ENCODE measurements at places on chromosomes 3 and 15.
A peak's percentile ranks its signal among the peaks of the same experiment; 100 is the strongest.

DNA sequence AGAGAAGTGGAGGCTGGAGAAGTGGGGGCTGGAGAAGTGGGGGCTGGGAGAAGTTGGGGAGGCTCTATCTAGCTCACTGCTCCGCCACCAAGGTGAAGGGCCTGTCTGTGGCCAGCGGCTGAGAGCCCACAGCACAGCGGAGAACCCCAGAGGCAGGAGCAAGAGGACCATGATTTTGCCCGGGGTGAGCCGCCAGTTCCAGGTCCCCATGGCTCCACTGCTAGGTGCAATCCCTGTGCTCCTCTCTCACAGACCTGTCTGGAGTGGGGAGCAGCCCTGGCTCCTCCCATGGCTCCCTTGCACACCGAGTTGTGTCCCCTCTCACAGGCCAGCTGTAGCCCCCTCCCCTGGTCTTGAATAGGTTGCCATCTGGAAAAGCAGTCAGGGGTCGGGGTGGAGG is 4.7 kb upstream of the NRROS start:
- no peak overlapping the region for H3K4me3 ChIP-seq
- H3K4me1 ChIP-seq: peaks cover 56% of the 10 kb centered on the region
- H3K27ac ChIP-seq: no peak overlapping the region
- H3K27me3 ChIP-seq: no peaks in the 10 kb centered on the region

DNA sequence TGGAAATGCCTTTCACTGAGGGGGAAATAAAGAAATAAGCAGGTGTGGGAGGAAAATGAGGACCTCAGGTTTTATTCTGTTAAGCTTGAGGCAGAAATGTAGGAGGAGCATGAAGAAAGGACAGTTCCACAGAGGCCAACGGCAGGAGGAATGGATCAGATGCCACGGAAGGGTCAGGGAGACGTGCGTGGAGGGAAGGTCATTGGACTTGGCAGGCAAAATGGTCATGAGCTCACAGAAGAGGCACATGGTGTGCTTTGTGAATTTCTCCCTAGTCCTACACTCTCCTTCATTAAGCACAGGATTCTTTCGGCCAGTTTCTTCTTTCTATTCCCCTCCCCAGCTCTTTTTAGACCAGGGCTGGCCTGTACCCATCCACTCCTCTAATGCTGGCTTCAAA is 32.5 kb upstream of the THSD4 start:
- peaks cover 7% of the 10 kb centered on the region for H3K27me3 ChIP-seq
- H3K36me3 ChIP-seq: no peaks in the 10 kb centered on the region
- no peak overlapping the region for H3K4me3 ChIP-seq
- H3K4me1 ChIP-seq: no peaks in the 10 kb centered on the region
- H3K27ac ChIP-seq: no peak overlapping the region

DNA sequence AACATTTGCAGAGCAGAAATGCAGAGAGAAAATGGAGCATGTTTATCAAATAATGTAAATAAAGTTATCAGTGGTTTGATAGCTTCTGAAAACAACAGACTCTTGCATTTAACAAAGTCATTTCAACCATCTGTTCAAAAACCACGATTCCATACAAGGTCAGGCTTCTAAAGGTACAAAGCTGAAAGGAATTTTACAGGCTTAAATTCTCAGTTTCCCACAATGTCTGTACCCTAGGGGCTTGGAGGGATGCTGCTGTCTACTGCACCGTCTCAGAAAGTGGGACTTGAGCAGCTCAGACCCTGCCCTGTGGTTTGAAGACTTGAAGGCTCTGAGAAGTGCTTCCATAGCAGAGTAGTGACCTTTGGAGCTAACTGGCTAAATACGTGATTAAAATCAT is 30.4 kb upstream of the TM4SF1 start:
- peaks cover 4% of the 10 kb centered on the region for H3K27me3 ChIP-seq
- H3K4me1 ChIP-seq: no peaks in the 10 kb centered on the region
- no peaks in the 10 kb centered on the region for H3K36me3 ChIP-seq

DNA sequence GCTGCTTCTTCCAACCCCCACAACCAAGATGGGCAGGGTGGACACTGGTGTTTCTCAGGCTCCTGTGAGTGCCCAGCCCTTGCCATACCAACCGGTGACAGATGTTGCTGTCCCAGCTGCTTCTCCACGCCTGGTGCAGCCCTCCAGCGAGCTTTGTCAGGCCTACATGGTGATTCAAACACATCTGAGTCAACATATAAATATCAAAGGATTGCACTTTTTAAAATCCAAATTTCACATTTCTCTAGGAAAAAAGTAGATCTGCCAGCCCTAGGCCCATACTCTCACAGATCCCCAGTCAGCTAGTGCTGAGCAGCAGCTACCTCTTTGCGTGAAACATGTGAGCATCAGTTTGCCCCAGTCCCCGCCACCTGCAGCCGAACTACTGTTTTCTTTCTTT is 52.7 kb downstream of the RPN1 start:
- no peak overlapping the region for H3K27ac ChIP-seq
- H3K4me1 ChIP-seq: peaks cover 7% of the 10 kb centered on the region
- no peaks in the 10 kb centered on the region for H3K36me3 ChIP-seq
- H3K27me3 ChIP-seq: no peaks in the 10 kb centered on the region
- no peak for DNase-seq
- H3K4me3 ChIP-seq: no peak overlapping the region

DNA sequence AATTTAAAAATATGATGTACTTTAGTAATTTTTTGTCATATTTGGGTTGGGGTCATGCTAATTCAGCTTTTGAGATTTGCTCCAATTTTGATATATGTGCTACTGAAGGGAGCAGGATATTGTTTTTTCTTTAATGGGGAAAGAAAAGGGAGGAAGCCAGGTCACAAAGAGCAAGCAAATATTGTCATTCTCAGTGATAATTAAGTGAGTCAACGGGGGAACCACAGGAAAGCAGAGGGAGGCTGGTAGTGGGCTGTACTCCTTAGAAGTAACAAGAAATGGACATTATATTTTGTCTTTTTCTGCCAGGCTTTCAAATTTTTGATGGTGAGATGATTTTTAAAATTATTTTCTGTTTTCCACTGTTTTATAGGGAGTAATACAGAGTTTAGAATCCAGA is 45.6 kb upstream of the NMD3 start:
- DNase-seq: no peak
- H3K4me1 ChIP-seq: no peaks in the 10 kb centered on the region
- no peaks in the 10 kb centered on the region for H3K36me3 ChIP-seq
- H3K27me3 ChIP-seq: peaks cover 2% of the 10 kb centered on the region

DNA sequence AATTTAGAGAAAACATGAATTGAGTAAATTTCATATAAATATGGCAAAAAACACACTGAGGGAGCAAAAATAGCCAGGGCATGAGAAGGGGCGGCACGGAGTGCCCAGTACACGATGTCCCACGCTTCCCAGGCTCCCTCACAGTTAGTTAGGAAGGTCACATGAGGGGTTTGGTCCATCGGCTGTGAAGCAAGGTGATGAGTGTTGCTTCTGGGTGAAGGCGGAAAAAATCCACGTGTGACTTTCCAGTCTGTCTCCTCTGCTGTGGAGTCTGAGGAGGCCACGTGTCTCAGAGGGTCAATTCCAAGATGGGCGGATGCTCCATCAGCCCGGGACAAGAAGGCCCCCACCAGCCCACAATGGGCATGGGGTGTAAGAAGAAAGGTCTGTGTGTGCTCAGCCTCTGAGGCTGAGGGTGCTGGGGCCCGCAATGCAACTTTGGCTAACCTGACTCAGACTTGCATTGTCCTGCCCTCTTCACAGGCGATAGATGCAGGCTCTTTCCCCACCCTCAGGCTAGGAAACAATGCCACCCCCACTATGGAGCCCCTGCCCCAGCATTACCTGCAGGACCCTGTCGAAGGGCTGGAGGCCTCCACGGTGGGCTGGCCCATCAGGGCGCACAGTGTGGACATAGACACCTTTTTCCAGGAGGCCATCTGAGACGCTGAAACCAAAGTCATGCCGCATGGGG is 45.7 kb downstream of the GRIP2 start:
- no peaks in the 10 kb centered on the region for H3K4me1 ChIP-seq
- H3K27ac ChIP-seq: no peak overlapping the region
- DNase-seq: no peak
- no peaks in the 10 kb centered on the region for H3K27me3 ChIP-seq
- H3K4me3 ChIP-seq: no peak overlapping the region

DNA sequence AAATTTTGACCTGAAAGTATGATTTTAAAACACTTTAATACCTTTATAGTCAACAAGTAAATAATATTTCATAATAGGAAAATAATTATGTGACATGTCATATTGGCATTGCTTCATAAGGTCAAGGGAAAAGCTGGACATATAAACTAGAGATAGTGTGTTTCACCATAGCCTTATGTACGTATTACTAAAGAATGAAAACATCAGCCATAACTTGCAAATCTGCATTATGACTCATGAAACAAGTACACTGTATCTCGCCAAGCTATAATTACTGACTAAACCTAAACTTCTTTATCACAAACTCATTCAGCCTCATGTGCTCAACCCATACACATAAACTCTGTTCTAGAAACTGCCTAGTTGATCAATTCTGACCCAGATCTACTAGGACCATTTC is 950.1 kb downstream of the FHIT start:
- H3K4me1 ChIP-seq: peaks cover 16% of the 10 kb centered on the region
- no peaks in the 10 kb centered on the region for H3K27me3 ChIP-seq
- peaks cover 5% of the 10 kb centered on the region for H3K36me3 ChIP-seq
- DNase-seq: no peak

GRCh38 chr3:47057212-47057671 is 77.8 kb downstream of the NBEAL2 start:
- H3K27me3 ChIP-seq: no peaks in the 10 kb centered on the region
- DNase-seq: peak; percentile 47
- peak overlapping the region; percentile 69 for H3K27ac ChIP-seq
- H3K36me3 ChIP-seq: peaks cover 54% of the 10 kb centered on the region

DNA sequence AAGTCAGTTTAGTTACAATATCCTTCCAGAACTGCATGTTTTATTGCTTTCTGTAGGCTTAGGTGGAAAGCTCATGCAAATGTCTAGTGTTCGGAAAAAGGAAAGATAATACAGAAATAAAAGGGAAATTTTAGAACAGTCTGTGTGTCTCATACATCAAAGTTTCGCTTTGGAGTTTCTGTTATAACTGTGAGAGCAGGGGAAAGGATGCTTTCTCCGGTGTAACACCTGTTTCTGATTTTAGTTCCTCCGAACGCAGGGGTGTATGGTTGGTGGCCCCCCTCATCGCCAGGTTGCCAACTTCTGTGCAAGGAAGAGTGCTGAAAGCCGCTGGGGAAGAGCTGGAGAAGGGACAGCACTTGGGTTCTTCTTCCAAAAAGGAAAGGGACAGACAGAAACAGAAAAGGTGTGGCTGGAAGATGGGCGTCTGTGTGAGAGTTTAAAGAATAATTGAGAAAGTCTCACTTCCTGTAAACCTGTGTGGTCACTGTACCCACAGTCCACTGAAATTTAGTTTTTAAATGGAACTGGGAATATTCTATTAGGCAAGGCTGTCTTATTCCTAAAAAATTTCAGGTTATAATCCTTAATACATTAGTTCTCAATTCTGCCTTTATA is 6.7 kb downstream of the P2RY12 start:
- DNase-seq: no peak
- no peak overlapping the region for H3K4me3 ChIP-seq
- no peaks in the 10 kb centered on the region for H3K27me3 ChIP-seq
- H3K27ac ChIP-seq: no peak overlapping the region
- no peaks in the 10 kb centered on the region for H3K4me1 ChIP-seq

DNA sequence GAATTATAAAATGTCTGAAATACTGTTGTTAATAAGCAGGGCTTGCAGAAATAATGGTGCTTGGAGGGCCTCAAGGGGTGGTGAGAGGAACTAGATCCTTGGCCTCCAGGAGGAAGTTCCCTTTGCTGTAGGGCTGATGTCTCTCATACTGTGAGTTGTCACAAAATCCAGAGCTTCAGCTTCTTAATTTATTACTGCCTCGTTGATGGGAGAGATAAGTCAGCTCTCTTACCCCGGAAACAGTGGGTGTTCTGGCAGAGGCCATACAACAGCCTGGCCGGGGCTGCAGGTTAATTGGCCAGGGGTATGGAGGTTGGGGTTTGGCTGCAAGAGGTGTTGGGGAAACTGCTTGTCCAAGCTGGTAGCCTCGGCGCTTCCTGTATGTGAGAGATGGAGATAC is 15.5 kb downstream of the MAPKAPK3 start:
- H3K4me1 ChIP-seq: peaks cover 85% of the 10 kb centered on the region
- no peaks in the 10 kb centered on the region for H3K27me3 ChIP-seq
- H3K27ac ChIP-seq: peak overlapping the region; percentile 85
- no peak for DNase-seq

DNA sequence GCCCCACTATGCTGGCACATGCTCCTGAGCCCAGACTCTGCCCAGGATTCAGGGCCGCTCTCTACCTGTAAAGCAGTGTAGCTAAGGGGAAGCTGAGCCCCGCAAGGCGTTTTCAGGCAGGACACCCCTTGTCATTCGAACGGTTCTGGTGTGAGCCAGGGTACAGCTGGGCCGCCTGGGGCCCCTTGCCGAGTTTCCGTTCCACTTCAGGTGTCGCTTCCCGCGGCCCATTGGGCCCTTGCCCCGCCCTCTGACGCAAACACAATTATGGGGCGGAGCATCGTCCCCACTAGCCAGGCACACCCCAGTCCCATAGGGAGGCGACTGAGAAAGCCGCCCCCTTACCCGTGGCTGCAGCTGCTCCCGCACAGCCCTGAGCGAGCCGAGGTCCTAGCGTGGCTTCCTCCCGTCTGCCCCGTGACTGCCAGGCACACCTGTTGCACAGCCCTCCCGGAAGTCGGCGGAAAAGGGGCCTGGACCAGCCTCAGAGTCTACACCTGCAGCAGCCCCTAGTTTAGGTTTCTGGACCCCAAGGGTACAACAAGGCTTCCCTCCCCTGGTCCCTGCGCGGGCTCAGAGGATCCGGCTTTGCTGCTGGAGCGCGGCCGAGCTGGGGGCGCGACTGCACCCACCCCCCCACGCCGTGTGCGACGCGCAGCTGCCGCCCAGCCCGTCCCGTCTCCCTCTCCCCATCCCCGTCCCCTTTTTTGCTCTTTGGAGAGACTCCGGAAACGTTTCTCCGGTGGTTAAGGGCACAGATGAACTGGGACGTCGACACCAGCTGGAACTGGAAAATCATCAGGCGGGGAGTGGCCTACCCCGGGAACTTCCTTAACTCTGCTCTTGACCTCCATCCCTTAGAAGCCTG is at the start of gene PLSCR2:
TSS of gene PLSCR2 (minus strand) at position 412 of the 868 bp plus-strand sequence. CDS start 9,657 bp downstream, outside the sequence.
- H3K36me3 ChIP-seq: no peaks in the 10 kb centered on the region
- DNase-seq: peak; percentile 57
- peaks cover 19% of the 10 kb centered on the region for H3K4me1 ChIP-seq
- peak within 1 kb of the TSS; percentile 76 for H3K4me3 ChIP-seq
- no peak within 1 kb of the TSS for H3K27ac ChIP-seq
- H3K27me3 ChIP-seq: peaks cover under 1% of the 10 kb centered on the region

GRCh38 chr3:195448205-195448875 is 5.5 kb upstream of the ACAP2 start:
- no peak for DNase-seq
- no peak overlapping the region for H3K4me3 ChIP-seq
- H3K36me3 ChIP-seq: no peaks in the 10 kb centered on the region
- H3K27me3 ChIP-seq: peaks cover 6% of the 10 kb centered on the region

GRCh38 chr3:188266562-188267274 is 112.8 kb downstream of the LPP start:
- peaks cover 29% of the 10 kb centered on the region for H3K4me1 ChIP-seq
- H3K4me3 ChIP-seq: no peak overlapping the region
- DNase-seq: no peak
- no peaks in the 10 kb centered on the region for H3K27me3 ChIP-seq
- no peak overlapping the region for H3K27ac ChIP-seq
